GM23248 (cell line): ENCODE measurements at places on chromosomes 7 and 10. TPM values are rescaled to one million over a fixed set of nuclear protein-coding genes. Genes with fewer than 3 reads are reported as not detected.

DNA sequence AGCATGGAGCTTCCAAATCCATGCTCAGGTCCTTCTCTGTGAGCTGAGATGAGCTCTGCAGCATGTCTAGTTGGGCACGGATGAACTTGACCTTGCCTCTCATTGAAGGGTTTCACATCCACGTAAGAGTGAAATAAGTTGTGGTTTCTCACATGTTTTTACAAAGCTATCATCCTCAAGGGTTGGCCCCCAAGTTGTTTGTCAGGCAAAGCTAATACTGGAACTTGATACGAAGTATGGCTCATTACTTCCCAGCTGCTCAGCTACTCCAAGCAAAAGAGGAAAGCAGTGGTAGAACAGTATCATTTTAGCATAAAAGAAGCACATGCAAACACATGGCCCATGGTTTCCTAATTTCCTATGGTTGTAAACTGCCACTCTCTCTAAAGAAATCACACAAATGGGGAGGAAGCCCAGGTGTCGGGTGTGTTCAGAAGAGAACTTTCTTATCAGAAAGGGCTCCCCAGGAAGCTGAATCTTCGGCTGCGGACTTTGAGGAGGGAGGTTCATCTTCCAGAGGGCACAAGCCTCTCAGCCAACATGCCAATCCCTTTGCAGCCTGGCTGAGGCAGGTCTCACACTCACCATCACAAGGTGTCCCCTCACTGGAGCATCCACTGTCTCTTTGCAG lies 45.3 kb downstream of the PDLIM1 start:
- no peak overlapping the region for H3K27ac ChIP-seq
- H3K27me3 ChIP-seq = no peaks in the 10 kb centered on the region
- peaks cover 19% of the 10 kb centered on the region for H3K4me1 ChIP-seq
- no peaks in the 10 kb centered on the region; the same call in 1 of the 2 replicates for H3K36me3 ChIP-seq
- no peak for DNase-seq

GRCh38 chr7:25949736-25950487 lies 202.1 kb upstream of the NFE2L3 start:
- H3K4me3 ChIP-seq = peak overlapping the region; percentile 78
- no peaks in the 10 kb centered on the region for H3K27me3 ChIP-seq
- H3K27ac ChIP-seq = no peak overlapping the region
- H3K36me3 ChIP-seq = no peaks in the 10 kb centered on the region
- H3K4me1 ChIP-seq = peaks cover 4% of the 10 kb centered on the region; the same call in 1 of the 2 replicates

GRCh38 chr7:45670227-45670626 lies 96.1 kb downstream of the ADCY1 start:
- peaks cover 18% of the 10 kb centered on the region for H3K27me3 ChIP-seq
- no peaks in the 10 kb centered on the region for H3K36me3 ChIP-seq
- no peak overlapping the region for H3K27ac ChIP-seq
- no peaks in the 10 kb centered on the region for H3K4me1 ChIP-seq
- DNase-seq = no peak

DNA sequence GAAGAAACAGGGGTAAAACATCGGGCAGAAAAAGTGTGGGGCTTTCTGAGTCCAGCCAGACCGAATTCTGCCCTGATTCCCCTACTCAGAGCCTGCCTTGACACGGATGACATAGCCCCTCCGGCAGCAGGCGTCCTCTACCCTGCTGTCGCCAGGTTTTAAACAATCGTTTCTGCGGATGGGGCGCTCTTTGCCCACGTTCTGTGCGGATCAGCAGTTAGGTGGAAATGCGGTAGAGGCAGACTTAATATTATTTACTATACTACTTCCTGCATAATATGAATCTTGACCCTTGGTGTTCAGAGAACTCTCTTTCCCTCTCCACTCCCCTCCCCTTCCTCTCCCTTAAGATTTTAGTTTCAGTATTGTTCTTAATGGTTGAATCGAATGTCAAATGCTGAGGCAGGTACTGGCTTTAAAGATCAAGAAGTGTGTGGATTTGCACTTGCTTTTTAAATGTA lies 2.4 kb downstream of the GATA3 start:
- DNase-seq = no peak
- no peak overlapping the region for H3K27ac ChIP-seq
- no peaks in the 10 kb centered on the region for H3K4me1 ChIP-seq
- peaks cover 78% of the 10 kb centered on the region for H3K27me3 ChIP-seq
- no peak overlapping the region for H3K4me3 ChIP-seq

MALRD1 gene
- 0.13 TPM in 1 of 2 replicates, not detected in the other for total RNA-seq

DNA sequence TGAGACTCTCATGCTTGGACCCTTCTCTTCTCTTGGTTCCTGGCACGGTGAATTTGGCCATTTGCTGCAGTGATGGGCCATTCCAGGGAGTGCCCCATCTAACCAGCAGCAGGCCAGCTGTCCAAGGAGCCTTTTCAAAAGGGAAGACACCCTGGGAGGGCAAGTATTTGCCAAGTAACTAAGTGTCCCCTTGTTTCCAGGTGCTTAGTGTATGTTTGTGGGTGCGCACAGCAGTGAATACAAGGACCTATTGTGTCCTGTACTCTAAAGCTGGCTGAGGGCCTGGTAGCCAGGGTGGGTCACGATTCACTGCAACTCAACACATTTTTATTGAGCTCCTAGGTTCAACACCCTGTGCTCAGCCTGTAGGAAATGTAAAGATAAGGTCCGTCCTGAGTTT lies 348.8 kb downstream of the RNLS start:
- no peak overlapping the region for H3K27ac ChIP-seq
- DNase-seq = no peak
- no peaks in the 10 kb centered on the region for H3K27me3 ChIP-seq
- no peaks in the 10 kb centered on the region for H3K4me1 ChIP-seq

LEP gene
- 0.22 TPM in 1 of 2 replicates, not detected in the other for total RNA-seq

DNA sequence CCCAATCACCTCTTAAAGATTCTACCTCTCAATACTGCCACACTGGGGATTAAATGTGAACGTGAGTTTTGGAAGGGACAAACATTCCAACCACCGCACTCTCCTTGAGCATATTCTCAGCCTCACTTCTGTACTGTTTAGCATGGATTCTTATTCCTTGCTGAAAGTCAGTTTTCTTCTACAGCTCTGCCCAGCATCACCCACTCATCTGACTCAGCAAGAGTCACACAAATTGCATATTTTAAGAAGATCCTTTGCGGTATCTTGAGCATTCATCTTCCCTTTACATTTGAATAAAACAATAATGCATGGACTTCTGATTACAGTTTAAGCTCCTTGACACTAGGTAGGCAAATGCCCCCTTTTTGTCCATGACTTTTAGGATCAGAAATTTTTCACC lies 251.6 kb upstream of the MKLN1 start:
- H3K36me3 ChIP-seq = peaks cover 5% of the 10 kb centered on the region
- H3K4me3 ChIP-seq = peak overlapping the region; percentile 54
- peak overlapping the region; percentile 86 for H3K27ac ChIP-seq
- peaks cover 65% of the 10 kb centered on the region for H3K4me1 ChIP-seq
- no peaks in the 10 kb centered on the region for H3K27me3 ChIP-seq

DNA sequence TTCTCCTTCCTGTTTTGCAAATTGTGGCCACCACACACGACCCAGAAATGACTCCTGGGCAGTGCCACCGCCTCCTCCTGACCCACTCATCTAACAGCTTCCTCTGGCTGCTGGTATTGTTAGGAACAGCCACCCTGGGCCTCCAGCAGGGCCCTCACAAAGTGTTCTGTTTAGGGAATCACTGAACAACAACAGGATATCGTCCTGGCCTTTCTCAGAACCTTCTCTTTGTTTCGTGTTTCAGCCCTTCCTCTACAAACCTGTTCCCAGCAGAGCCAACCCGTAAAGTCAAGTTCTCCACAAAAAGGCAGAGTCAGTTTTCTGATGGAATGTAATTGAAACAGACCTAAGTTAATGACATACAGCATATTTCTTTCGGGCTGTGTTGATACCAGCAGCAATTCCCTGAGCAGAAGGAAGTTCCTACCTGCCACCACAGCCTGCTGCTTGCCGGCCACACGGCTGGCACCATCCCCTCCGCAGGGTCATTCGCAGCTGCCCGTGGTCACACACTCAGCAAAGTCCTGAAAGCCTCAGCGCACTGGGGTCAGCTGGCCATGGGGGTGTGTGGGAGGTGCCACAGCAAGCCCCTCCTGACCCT lies 91.7 kb upstream of the PITRM1 start:
- H3K36me3 ChIP-seq = no peaks in the 10 kb centered on the region
- no peak for DNase-seq
- no peak overlapping the region for H3K27ac ChIP-seq
- H3K27me3 ChIP-seq = no peaks in the 10 kb centered on the region; the same call in 1 of the 2 replicates
- H3K4me1 ChIP-seq = no peaks in the 10 kb centered on the region
- no peak overlapping the region for H3K4me3 ChIP-seq

EPHA1 gene
- total RNA-seq = not detected in 2 replicates

DNA sequence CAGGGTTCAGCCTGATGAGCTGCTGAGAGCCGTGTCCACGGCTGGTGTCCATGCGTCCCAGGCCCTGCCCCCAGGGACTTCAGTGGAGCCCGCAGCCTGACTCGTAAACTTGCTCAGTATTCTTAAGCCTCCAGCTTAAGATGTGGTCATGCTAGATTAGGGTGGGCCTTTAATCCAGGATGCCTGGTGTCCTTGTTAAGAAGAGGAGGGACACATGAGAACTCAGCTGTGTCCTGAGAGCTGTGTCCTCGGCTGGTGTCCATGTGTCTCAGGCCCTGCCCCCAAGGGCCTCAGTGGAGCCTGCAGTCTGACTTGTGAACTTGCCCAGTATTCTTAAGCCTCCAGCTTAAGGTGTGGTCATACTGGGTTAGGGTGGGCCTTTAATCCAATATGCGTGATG lies 23.0 kb downstream of the DOCK1 start:
- no peaks in the 10 kb centered on the region for H3K27me3 ChIP-seq
- no peaks in the 10 kb centered on the region for H3K36me3 ChIP-seq
- no peak overlapping the region for H3K4me3 ChIP-seq

NEUROG3 gene
- total RNA-seq = not detected in 2 replicates

TDRD1 gene
- not detected in 2 replicates for total RNA-seq

- H3K4me3 ChIP-seq = no peak overlapping the region
- no peak for DNase-seq
- no peaks in the 10 kb centered on the region for H3K27me3 ChIP-seq
- H3K36me3 ChIP-seq = no peaks in the 10 kb centered on the region
- H3K27ac ChIP-seq = no peak overlapping the region
- no peaks in the 10 kb centered on the region for H3K4me1 ChIP-seq
Observed at GRCh38 chr7:37815671-37816371, 32.6 kb upstream of the NME8 start.

DNA sequence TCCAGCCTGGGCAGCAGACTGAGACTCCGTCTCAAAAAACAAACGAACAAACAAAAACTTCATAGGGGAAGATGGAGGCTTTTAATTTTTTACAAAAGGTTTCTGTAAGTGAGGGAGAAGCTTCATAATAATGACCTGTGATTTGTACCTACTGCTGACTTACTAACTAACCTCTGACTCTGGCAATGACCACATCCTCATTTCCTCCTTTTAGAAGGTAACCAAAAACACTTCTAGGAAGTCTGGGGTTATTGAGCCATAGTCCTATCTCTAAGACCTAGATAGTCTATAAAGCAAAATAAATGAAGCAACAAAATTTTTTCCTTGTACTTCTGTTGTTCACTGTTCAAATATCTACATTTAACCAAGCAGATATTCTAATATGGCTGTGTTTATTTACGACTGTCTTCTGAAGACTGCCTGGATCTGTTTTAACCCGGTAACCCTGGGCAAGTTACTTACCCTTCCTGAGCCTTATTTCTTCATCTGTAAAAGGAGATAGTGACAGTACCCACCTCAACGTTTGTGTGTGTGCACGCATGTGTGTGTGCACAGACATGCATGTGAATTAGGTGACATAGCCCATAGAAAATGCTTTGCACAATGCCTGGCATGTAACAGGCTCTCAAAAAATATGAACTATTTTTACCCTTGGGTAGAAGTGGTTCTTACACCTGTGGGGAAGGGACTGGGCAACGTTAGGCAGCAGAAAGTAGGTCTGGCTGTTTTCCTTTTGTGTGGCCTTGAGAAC lies 30.8 kb upstream of the SMNDC1 start:
- H3K4me1 ChIP-seq = peaks cover 32% of the 10 kb centered on the region
- H3K27me3 ChIP-seq = no peaks in the 10 kb centered on the region
- no peaks in the 10 kb centered on the region for H3K36me3 ChIP-seq
- peak overlapping the region; percentile 48 for H3K4me3 ChIP-seq
- peak overlapping the region; percentile 81 for H3K27ac ChIP-seq

FXYD4 gene
- not detected in 2 replicates for total RNA-seq

GRCh38 chr10:128868481-128868880 lies 598.6 kb upstream of the MGMT start:
- H3K4me1 ChIP-seq = no peaks in the 10 kb centered on the region
- no peaks in the 10 kb centered on the region for H3K27me3 ChIP-seq
- no peaks in the 10 kb centered on the region for H3K36me3 ChIP-seq
- no peak overlapping the region for H3K27ac ChIP-seq

- H3K36me3 ChIP-seq = peaks cover 32% of the 10 kb centered on the region
- H3K27ac ChIP-seq = peak overlapping the region; percentile 44
- H3K4me3 ChIP-seq = peak overlapping the region; percentile 99
- peak; percentile 60 for DNase-seq
Observed at GRCh38 chr7:80918399-80918798, 452 bp downstream of the SEMA3C start.

DNA sequence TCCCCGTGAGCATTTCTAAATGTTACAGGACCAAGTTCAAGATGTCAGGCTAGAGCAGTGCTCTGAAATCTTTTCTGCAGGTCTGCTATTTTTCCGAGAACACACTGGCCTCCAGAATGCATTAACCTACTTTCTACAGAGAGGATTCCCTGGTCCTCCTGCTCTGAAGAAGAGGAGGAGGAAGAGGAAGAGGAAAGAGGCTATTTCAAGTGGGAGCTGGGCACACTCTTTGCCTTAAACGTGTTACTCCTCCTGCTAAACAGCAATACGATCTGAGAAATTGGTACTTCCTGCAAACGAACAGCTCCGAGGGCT lies 157.4 kb downstream of the FRMD4A start:
- H3K4me1 ChIP-seq = no peaks in the 10 kb centered on the region
- H3K36me3 ChIP-seq = no peaks in the 10 kb centered on the region
- H3K4me3 ChIP-seq = peak overlapping the region; percentile 74
- peaks cover 86% of the 10 kb centered on the region for H3K27me3 ChIP-seq
- DNase-seq = peak; percentile 54
